Right lobe of liver (tissue), 6 donors: ENCODE measurements at places on chromosomes 13 and 19.

- peak; percentile 61 for DNase-seq
These were observed 50.5 kb upstream of the IRS2 start for GRCh38 chr13:109836629-109837607.

DNA sequence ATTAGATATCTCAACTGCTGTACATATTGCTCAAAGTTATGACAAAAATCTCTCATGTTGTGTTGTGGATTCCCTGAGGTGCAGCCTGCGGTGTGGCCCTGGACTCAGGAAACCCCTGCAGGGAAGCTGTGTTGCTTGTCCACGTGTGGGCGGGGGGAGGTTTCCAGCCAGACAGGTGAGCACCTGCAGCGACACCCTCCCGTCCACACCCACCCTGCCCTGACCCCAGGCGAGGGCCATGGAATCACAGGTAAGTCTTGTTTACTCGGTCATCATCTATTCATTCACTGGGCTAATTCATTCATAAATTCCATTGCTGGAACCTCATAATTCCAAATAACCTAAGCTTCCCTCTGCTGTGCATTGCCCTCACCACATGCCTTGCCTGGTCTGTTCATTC is 14.1 kb downstream of the PLPP2 start:
- no peak for DNase-seq

- DNase-seq = no peak
These were observed 71.3 kb downstream of the KLF12 start for GRCh38 chr13:74062933-74063332.

DNA sequence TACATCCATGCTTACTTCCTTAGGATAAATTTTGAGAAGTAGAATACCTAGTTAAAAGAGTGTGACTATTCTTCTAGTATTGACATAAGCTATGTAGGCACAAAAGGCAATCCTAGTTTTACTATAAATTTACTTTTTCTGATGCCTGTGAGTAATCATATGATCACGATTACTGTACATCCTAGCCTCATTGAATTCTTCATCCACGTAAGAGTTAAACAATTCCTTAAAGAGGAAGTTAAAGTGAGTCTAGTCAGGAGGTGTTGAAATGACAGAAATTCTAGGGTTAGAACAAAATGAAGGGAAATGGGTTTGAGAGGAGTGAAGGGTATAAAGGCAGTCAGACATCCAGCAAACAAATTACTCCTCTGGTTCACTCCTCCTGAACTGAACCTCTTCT is at the start of gene ACOD1:
Gene ACOD1, plus strand, starts transcription at position 363 of the 400 bp plus-strand sequence. CDS start 48 bp downstream, outside the sequence.
- no peak for DNase-seq

DNA sequence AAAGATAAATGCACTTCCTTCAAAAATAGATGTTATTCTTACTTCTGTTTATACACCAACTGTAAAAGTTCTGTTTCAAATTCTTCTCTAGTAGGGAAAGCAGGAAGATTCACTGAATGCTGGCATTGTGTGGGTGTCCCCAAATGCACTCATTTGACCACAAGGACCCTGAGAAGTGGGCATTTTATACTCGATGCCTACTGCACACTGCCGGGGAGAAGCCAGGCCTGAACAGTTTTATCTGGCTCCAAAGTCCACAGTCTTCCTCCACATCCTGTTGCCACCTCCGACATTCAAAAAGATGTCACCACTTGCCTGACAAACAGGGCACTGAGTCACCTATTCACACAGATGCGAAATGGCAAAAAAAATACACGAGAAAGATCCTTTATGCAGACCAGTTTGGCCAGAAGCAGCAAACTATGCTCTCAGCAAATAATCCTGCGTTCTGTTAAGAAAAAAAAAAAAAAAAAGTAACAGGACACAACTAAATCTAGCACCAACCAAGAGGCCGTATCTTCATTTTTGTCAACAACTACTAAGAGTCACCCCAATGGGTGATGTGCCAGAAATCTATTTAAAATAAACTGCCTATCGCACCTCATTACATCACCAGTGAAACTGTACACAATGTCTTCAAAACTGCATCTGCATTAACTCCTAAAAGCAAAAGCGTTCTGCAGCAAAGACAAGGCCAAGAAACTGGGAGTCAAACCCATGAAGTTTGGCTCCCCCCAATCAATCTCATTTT is 6.2 kb downstream of the ZC3H4 start:
- DNase-seq = no peak

DNA sequence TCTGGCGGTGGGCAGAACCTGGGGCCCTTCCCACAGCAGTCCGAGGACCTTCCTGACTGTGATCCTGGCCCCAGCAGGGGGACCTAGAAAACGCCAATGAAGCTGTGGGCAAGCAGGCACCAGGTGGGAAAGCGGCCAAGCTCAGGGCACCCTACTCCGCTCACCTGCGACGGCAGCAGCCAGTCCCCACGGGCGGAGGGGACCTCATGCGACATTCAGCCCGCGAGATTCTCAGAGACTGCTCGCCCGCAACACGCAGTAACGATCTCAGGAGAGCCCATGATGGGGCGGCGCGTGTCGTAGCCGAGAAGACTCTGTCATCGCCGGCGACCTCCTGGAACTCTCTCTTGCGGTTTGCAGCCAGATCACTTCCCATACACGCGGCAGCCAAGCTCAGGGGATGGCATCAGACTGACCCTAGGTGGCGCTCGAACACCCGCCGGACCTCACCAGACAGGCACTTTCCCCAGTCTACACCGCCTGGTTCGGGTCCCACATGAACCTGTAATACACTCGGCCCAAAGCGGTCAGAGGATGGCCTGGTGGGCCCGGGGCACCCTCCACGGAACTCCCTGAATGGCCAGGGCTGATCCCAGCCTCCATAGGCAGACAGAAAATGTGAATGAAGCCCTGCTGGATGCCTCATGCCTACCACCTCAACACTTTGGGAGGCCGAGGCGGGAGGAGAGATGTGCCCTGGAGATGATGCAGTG is 26.5 kb downstream of the MAN2B1 start:
- DNase-seq = peak; percentile 84

DNA sequence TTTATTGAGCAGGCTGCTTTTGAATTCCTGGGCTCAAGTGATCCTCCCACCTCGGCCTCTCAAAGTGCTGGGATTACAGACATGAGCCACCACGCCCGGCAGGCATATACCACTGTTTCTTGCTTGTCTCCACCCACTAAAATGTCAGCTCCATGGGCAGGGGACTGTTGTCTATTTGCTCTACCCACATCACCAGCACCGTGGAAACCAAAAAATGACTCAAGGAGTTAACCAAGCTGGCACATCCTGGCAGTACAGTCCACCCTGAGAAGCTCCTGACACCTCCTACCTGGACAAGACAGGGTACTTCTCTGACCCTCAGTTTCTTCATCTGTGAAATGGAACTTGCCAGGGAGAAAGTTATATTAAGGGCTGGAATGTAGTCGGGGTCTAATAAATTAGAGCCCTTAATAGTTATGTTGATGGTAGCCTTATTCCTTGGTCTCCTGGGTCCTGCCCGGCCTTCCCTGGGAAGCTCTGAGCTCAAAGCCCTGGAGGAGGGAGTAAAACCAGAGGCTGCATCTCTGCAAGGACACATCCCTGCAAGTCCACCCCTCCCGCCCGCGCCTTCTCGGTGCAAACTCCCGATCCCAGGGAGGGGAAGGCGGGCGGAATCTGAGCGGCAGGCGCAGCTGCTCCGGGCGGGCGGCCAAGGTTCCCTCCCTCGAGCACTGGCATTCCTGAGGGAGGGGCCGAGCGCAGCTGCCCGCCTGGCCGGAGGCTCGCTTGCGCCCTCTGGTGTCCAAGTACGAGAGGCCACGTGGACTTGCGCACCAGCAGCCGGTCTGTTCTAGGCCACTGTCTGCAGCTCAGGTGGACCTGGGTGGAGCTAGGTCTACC is 14.1 kb downstream of the RDH8 start:
- DNase-seq = peak; percentile 95

DNA sequence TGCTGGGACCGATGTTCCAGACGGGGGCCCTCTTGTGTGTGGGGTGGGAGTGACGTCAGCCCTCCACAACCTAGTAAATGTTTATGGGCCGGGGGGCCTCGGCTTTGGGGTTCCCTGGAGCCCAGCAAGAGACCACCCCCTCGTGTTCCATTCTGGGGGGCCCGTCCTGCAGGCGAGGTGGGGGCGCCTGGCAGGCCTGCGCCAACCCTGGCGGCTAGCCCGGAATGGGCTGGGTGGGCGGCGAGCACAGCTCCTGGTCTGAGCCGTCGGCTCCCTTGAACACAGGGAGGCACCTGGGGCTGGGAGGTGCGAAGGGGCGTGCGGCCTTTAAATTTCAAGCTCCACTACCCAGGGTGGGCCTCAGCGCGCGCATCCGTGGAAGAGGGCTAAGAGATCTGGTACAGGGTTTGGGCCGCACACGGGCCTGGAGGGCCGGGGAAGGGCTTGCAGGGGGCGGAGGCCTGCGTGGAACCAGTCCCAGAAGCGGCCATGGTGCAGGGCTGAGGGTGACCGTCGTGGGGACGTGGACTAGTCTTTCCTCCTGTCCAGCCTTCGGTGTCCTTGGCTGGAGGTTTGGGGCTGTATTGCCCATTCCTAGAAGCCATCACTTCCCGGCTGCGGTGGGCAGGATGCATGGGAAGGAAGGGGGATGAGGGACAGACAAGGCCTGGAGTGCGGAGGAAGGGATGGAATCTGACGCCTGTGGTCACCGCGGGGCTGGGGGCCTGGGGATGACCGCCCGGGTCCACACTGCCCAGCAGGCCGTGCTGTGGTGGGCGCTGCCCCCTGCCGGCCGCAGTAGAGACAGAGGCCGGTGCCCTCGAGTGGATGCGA is 11.4 kb downstream of the NDUFA11 start:
- peak; percentile 57 for DNase-seq

DNA sequence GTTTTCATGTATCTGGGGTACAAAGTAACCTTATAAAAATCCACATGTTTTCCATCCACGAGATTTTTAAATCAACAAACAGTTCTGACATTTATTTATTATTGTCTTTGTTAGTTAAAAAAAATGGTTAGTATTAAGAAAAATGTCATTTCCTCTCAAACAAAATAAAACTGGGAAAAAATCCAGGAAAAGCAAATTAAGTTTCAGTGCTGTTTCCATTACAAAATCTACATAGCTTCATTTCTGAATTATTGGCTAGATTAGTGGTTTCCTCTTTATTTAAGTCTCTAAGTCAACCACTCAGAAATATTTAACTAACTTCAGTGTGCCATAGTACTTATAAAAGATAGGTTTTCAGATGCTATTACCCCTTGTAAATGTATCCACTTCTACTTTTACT is 49.1 kb downstream of the MZT1 start:
- no peak for DNase-seq

DNA sequence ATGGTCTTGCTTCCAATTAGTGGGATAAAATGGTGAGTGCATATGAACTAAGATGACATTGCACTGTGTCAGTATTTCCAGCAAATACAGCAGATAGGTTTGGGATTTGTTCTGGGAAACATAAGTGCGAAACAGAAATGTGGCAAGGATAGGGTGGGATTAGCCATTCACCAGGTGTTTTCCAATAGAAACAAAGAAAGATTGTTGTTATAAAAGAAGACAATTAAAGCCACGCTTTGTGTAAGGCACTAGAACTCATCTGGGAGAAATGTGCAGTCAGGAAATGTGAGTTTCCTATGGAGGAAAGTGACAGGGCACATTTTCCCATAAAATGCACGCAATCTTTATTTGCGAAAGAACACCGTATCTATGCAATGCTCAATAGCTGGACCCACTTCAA is 1547.8 kb downstream of the EFNB2 start:
- no peak for DNase-seq

DNA sequence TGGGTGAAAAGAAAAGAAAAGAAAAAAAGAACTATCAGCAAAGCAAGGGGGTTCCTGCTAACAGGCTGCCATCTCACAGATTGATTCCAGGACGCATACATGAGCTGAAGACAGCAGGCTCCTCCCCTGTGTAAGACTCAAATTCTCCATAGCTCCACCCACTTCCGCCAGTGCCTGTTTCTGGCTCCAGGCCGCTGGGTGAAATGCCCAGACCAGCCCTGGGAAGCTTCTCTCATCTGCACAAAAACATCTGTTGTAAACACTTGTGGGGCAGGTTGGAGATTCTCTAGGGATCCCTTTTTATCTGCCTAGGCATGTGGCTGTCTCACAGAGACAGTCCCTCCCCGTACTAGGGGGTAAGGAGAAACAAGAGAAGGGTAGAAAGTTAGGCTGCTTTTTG is 1054.4 kb upstream of the SPRY2 start:
- no peak for DNase-seq

DNA sequence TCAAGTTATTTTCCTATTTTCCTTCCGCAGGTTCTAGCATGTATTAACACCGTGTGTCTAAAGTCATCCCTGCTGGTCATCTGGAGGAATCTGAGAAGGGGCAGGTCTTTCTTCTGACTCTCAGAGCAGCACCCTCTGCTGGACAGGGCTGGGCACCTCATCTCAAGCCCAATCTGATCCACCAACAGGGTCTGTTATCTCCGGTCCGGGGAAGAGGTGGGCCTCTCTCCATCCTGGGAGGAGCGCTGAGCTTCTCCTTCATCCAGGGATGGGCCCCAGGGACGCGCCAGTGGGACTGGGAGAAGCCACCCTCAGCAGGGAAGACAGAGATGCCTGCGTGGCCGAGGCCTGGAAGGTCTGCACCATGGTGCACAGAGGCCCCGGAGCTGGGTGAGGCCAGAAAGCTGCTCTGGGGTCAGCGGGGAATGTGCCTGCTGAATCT is 26.0 kb upstream of the ZNF331 start:
- no peak for DNase-seq

DNA sequence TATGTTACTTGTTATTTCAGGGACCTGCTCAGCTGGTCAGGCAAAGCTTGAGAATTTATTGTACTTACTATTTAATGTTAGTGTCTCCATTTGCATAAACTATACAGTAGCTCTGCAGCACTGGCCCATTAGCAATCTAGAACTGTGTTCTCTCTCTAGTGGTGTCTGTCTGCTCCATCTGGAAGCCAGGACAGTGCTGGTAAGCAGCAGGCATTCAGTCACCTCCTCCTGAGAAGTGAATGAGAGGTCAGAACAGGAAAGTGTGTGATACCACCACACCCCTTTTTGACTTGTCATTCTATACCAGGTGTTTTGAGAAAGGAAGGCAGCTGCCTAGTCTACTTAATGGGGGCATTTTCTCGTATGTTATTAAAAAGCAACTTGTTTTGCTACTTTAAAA is 3.9 kb downstream of the COG3 start:
- DNase-seq = no peak

DNA sequence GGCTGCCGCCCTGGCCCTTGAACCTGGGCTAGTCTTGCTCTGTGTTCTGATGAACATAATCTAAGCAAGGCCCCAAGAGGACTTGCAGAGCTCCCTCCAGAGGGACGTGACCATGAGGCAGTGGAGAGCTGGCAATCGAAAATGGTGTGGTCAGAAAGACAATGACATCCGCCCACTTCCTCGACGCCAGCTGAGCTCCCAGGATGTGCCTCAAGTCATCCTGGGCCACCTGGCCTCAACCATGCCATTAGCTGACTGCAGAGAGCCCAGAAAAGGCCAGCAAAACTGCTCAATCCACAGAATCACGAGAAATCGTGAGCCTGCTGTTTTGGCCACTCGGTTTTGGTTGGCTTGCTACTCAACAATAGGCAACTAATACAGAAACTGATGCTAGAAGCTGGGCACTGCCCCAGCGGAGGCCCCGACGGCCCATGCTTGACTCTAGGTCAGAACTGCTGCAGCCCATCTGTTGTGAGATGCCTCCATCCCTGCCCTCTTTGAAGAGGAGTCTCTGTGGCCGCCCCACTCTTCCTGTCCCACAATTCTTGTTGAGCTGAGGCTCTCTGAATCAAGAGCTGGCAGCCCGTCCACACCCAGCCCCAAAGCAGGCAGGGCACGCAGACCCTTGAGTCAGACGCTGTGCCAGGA is 53.3 kb downstream of the STK24 start:
- DNase-seq = no peak

- no peak for DNase-seq
These were observed 19.7 kb downstream of the CLPTM1 start for GRCh38 chr19:44974857-44975256.
